ENCODE measurements at places on chromosomes 7 and 10.
A peak's percentile ranks its signal among the peaks of the same experiment; 100 is the strongest.

GRCh38 chr10:77774940-77775391, 137.4 kb upstream of the KCNMA1 start:
- DNase-seq: no peak

- no peak for DNase-seq
Observed at GRCh38 chr10:47144525-47144924, 155.5 kb upstream of the GDF10 start.

DNA sequence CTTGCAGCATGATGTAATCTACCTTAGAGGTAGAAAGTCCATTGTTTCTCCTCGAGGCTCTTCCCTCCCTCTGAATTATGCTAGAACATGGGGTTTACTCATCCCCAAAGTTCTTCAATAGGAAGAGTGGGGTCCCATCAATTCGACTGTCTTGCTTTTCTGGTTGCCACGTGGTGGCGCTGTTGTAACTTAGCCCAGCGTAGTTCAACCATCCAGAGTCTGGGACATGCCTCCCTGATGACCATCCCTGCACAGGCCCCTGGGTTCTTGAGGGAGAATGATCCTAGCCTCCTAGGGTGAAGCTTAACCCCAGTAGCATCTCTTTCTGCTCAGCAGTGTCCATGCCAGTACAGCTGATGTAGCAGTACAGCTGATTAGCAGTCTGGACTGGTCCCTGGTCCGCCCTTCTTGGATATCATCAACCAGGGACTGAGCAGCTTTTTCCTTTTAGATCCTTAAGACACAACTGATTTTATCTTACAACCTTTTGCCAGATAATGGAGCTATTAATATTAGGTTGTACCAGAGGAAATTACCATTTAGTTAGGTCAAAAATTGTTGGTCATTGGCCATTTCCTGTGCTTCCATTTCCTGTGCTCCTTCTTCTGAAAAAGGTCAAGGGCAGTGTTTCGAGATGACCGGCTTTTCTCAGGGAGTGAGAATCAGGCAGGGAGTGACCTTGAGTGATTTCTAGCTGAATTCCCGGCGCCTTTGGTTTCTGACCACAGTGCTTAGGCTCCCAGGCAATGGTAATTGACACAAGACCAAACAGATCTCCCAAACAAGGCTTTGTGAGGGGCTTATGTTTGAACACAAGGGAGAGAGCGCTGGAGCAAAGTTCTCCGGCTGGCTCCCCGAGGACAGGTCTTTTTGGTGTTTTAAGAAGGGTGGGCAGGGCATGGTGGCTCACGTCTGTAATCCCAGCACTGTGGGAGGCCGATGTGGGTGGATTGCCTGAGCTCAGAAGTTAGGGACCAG, 65.4 kb downstream of the TACC2 start:
- peak; percentile 67 for DNase-seq

GRCh38 chr10:88932539-88933256, 19.9 kb downstream of the ACTA2 start:
- peak; percentile 23 for DNase-seq

GRCh38 chr10:50324046-50324445, 72.7 kb upstream of the ASAH2 start:
- no peak for DNase-seq

DNA sequence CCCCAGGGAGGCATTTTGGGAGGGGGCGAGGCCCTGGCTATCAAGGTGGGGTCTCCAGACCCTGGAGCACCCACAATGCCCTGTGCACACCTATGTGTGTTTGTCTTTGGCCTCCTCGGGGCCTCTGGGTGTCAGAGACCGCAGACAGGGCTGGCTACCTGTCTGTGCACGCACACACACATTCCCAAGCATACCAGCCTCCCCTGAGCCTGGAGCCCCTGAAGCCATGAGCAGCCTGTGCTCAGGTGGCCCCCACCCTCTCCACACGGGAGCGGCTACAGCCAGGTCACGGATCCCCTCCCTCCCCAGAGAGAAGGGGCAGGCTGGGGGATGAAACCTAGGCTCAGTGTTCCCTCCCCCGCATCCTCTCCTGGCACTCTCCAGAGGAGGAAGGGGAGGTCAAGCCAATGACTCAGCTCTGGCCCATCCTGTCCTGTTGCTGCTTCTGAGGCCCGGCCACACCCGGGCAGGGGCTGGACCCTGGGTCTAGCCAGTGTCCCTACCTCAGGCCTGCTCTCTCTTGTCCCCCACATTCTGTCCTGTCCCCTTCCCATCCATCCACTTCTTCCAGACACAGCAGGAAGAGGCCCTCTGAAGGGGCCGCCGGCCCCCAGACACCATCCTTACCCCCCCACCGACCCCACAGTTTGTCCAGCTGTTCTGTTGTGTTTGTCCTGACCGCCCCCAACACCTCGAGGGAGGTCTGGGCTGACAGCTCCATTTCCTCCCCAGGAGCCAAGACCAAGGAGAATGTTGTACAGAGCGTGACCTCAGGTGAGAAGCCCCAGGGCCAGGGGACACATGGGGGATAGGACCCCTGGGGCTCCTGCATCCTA, 720 bp downstream of the SNCG start:
- no peak for DNase-seq

- DNase-seq: no peak
Observed at GRCh38 chr7:51242007-51242691, 74.5 kb downstream of the COBL start.

GRCh38 chr10:97518301-97519043, 19.7 kb downstream of the UBTD1 start:
- peak; percentile 41 for DNase-seq

DNA sequence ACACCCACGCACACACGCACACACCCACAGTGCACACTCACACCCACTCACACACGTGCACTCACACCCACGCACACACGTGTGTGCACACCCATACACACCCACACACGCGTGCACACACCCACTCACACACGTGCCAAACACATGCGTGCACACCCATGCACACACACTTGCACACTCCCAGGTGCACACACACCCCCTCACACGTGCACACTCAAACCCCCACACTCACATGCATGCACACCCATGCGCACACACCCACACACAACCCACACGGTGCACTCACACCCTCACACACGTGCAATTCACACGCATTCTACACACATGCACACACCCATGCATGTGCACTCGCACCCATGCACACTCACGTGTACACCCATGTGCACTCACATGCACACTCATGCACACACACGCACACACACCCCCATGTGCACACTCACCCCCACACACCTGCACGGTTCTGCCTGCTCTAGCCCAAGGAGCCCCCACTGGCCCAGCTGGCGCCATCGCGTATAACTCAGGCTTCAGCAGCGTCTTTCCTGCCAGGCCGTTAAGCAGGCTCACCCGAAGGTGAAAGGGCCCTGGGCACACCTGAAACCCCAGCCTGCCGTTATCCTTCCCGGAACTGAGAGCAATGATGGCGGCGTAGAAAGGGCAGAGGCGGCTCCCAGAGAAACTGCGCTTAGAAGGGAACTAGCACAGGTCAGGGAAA, 63.9 kb upstream of the PDGFA start:
- no peak for DNase-seq

DNA sequence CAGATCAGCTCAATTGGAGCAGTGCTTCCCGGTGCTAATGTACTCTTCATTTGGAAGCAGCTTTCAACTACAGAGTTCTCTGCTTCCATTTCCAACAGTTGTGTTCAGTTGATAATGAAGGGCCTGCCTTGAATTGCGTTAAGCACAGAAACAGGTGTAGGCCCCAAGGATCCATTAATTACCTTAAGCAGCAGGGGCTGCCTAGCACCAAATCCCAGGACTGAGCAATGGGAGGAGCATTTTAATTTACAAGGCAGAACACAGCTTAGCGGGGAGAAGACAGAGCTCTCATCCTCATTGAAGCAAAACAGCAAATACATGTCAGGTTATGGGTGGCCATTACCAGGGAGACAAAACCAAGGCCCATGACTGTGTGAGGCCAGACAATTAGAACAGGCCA, 349.6 kb downstream of the TFEC start:
- no peak for DNase-seq

DNA sequence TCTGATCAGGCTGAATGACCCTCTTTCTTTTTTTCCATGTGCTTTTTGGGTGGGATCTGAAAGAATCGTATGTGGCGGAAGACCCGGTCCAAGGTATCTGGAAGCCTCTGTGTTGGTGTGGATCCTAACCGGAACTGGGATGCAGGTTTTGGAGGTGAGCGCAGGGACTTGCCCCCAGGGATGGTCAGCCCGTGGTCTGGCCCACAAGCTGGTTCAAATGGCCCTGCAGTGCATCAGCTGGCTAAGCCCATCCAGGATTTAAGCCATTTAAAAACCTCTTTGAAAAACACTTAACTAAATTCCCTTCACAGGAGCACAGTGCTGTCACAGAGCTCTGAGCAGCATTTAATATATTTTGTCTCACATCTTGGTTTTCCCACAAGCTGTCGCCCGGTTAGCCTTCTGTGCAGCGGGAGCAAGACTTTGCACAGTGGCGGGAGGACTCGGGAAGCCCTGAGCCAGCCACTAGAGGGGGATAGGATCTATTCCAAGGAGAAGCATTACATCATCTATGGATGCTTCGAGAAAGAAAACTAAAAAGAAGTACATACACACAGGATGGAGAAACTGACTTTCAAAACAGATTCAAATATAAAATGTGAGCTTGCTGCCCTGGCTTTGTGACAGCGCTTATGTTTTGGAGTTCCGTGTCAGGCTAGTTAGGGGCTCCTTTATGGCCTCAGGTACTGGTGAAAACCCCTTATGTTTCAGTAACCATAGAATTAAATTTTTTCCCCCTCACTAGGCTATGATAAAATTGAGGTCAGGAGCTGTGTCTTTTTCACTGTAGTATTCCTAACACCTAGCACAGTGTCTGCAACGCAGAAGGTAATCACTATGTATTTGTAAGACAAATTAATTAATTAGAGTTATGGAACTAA, 11.3 kb downstream of the CPA2 start:
- DNase-seq: peak; percentile 37

DNA sequence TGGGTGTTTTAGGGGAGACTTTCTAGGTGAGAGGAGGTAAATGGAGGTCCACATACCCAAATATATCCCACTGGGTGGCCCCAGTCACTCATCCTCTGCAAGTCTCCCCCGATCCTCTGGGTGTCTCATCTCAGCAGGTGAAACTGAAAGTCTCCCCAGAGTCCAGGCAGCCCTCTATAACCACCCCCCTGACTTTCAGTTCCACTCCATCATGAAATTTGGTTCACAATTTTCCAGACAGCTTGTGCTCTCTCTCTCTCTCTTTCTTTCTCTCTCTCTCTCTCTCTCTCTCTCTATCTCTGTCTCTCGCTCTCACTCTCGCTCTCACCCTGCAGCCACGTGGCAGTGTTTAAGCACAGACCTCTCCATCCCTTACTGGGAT, 56.7 kb upstream of the ELN start:
- no peak for DNase-seq

- no peak for DNase-seq
Observed at GRCh38 chr10:24645784-24646183, 77.9 kb downstream of the ARHGAP21 start.

DNA sequence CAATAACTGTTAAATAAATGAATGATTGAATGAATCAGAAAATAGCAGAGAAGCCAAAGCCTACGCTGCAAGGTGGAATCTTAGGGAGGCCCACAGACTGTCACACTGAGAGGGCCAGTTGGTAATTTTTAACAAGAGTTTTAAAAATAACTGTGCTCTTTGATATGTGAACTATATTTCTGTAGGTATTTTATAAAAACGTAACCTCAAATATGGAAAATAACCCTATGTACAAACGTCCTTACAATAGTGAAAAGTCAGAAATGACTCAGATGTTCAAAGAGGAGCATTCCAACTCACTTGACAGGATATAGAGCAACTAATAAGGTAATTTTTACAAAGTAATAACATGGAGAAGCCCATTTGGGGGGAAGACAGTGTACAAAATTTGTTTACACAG, 18.9 kb upstream of the TMEM273 start:
- no peak for DNase-seq

DNA sequence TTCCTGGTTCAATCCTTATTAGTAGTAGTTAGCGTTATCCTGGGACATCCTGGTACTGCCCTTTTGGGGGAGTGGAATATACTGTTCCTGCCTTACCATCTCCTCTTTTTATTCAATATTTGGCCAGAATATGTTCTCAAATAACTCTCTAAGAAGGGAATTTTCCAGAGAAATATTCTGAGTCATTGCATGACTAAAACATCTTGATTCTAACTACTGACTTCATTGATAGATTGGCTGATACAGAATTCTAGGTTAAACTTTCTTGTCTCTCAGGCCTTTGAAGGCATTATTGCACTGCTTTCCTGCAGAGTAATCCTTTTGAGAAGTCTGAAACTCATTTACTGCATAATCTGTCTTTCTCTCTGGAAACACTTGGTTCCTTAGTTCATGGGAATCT, 275.5 kb upstream of the DGKB start:
- no peak for DNase-seq

GRCh38 chr7:149558149-149558861, 60.7 kb upstream of the ZNF746 start:
- DNase-seq: no peak

- DNase-seq: no peak
Observed at GRCh38 chr10:24174014-24174413, 34.9 kb upstream of the KIAA1217 start.

DNA sequence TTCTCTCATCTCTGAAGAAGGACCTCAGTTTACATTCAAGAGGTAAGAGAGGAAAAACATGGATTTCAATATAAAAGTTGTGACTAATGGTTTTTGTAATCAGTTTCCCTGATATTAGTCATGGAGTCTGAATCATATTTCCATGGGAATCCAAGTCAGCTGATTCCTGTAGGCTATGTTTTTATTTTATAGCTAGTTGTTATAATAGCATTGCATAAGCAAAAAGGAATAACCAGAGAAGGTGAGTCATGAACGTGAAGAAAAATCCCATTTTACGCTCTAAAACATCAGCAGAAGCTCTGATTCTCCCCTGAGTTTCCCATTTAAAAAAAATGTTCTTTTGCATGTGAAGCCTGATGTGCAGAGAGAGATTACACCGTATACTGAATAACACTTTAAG, 299.3 kb downstream of the SFMBT2 start:
- DNase-seq: no peak

DNA sequence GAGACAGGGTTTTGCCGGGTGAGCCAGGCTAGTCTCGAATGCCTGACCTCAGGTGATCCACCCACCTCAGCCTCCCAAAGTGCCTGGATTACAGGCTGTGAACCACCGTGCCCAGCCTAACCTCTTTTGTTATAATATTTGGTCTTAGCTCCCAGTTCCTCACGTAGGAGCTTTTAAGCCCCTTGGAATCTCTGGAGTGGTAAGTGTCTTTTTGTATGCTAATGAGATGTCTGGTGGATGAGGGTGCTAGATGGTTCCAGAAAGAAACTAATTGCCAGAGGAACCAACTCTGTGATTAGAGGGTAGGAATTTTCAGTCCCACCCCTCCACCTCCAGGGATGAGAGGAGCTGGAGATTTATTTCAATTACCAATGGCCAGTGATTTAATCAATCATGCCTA, 5.3 kb upstream of the ARPC1A start:
- DNase-seq: no peak

- DNase-seq: no peak
Observed at GRCh38 chr10:21797984-21798765, 205.4 kb downstream of the DNAJC1 start.

DNA sequence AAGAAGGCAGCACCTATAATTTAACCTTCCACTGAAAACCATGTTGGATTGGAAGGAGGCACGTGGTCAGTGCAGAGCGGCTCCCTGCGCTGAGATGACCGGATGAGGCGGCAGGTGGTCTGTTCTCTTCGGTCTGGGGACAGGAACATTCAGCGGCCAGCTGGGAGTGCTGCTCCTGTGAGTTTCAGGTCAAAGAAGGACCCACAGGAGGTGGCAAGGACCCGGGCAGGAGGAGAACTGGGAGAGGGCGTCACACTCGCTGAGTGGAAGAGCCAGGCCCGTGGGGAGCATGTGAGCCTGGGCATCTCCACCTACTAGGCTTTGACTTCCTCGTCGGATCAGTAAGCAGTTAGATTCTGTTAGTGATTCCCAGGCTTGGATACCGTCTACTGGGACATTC, 113.4 kb upstream of the SHH start:
- DNase-seq: no peak

All from SHP77 (cell line).